HS-5 (cell line): ENCODE measurements at places on chromosomes 7 and 10.

DNA sequence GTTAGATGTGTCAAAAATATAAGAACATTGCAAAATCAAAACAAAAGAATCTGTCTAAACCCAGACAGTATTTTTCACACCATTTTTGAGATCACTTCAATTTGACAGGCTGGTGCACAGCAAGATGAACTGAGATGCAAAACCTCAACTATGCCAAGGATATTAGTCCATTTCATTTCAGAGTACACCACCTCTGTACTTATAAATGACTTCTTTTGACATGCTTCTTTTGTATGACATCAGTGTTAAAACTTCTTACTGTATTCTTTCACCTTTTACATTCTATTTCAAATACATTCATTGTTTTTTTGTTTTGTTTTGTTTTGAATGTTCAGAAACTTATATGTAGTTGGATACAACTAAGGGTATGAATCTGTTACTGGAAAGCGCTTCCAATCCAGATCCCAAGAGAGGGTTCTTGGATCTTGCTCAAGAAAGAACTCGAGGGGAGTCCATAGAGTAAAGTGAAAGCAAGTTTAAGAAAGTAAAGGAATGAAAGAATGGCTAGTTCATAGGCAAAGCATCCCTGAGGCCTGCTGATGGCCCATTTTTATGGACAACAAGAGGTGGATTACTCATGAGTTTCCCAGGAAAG, 23.5 kb upstream of the GPR141 start:
- no peak for DNase-seq

DNA sequence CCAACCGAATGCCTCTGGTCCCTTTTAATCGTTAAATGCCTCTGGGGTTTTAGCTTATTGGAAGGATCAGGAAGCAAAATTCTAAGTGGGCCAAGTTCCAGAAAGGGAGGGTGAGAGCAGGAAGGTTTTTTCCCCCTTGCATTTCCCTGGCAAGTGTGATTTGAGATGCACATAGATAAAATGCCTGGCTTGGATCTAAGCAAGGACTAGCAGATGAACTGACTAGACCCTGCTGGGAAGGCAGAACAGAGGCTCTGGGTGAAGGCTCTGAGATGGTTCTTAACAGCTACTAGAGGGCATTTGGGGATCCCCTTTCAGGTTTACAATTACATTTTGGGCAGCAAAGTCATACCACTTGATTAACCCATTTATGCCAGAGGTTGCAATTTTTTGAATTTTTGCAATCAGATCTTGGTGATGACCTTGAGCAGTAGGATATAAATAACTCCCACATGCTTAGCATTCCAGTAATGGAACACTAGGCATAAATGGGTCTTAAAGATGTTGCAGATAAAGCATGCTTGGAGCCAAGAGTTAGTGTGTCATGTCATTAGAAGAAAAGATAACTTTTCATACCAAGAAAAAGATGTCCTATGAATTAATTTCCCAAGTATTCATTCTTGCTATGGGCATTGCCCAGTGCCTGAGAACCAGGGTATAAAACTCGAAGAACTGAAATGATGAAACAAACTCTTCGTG, 205.9 kb downstream of the SEC23IP start:
- DNase-seq = no peak

GRCh38 chr7:135186261-135186540, 15.7 kb upstream of the CYREN start:
- DNase-seq = no peak

GRCh38 chr10:129310881-129311280, 156.2 kb upstream of the MGMT start:
- DNase-seq = no peak

GRCh38 chr7:133887459-133887858, 239.7 kb upstream of the LRGUK start:
- DNase-seq = no peak

- no peak for DNase-seq
Observed at GRCh38 chr10:79445977-79446757, 743 bp upstream of the ZCCHC24 start.

- no peak for DNase-seq
Observed at GRCh38 chr7:128783143-128783861, 7.7 kb upstream of the OPN1SW start.

DNA sequence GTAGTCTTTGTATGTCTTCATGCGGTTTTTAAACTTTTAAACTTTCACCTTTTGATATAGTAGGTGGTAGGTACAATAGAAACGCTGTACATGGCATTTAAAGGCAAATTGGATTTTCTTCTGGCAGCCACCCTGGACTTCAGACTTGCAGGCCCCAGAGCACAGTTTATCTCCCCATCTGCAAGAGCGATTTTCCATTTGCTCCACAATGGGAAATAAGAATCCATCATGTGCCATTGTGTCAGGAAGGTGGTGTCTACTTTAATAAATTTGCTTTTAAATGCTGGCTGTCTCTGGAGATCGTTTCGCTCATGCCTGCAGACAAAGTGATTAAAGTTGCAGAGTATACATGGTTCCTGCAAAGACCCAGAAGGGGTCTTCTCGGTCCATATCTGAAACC, 38.9 kb downstream of the UNC5B start:
- no peak for DNase-seq

GRCh38 chr10:24210501-24210900, 1.6 kb downstream of the KIAA1217 start:
- no peak for DNase-seq

- DNase-seq = no peak
Observed at GRCh38 chr7:43757073-43757720, 1.3 kb upstream of the BLVRA start.

DNA sequence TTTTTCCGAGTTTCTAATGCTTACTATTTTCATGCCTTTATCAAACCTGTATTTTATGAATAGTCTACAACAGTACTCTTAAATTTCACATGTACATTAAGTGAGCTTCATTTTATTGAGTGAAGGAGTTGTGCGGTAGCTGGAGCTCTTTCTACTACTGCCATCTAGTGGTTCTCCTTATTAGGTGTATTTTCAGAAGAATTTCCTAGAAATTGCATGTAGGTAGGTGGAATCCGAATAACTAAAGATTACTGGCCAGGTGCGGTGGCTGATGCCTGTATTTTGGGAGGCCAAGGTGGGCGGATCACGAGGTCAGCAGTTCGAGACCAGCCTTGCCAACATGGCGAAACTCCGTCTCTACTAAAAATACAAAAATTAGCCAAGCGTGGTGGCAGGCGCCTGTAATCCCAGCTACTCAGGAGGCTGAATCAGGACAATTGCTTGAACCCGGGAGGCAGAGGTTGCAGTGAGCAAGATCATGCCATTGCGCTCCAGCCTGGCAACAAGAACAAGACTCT, 38.3 kb downstream of the LRRC72 start:
- DNase-seq = peak; percentile 30

DNA sequence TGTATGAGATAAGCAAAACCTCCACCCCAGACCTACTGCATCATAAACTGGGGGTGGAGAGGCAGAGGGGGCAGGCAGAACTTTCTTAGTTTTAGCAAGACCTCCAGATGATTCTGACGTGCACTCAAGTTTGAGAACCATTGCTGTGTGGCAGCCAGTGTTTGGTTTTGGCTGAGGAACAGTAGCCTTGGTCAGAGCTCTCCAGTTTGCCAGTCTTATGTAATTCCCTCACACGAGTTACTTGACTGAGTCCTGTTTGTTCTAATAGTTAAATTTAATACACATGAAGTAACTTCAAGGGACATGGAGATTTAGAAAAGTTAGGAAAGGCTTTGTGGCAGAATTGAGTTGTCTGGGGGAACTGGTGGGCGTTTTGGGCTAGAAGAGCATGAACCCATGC, 38.5 kb downstream of the GARS1 start:
- DNase-seq = no peak

DNA sequence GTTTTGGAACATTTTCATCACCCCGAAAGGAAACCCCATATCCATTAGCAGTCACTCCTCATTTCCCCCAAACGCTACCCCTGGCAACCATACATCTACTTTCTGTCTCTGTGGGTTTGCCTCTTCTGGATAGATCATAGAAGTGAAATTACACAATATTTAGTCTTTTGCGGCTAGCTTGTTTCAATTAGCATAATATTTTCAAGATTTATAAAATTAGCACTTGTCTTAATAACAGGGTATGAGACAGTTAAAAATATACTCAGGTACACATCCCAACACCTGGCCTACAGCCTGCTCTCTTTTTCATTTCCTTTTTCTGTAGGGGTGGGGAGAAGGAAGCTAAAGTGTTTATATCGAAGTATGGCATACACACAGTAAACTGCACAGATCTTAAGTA, 81.4 kb upstream of the LRGUK start:
- DNase-seq = no peak

GRCh38 chr7:135620447-135620846, 41.9 kb upstream of the STMP1 start:
- DNase-seq = no peak

DNA sequence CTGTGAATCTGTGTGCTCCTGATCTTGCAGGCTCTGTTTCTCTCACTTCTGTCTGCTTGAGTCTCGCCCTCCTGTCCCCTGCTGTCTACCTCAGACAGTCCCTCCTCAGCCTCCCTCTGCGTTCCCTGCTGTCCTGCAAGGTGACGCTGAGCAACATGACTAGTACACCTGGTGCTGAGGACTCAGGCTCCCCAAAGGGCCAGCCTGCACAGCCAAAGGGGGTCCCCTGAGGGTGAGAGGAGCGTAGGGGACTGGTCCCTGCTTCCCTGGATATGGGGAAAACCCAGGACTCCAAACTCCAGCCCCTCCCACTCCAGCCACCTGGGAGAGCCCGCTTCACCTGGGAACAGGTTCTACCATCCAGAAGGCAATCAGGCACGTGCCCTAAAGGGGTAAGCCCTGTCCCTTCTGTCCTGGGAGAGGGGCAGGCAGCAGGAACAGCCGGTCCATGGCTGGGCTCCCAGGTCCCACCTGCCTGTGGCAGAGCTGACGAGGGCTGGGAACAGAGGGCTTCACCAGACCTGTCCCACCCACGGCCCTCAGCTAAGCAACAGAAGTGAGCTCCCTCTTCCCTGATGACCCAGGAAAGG, 156.5 kb downstream of the UBE2H start:
- DNase-seq = no peak

DNA sequence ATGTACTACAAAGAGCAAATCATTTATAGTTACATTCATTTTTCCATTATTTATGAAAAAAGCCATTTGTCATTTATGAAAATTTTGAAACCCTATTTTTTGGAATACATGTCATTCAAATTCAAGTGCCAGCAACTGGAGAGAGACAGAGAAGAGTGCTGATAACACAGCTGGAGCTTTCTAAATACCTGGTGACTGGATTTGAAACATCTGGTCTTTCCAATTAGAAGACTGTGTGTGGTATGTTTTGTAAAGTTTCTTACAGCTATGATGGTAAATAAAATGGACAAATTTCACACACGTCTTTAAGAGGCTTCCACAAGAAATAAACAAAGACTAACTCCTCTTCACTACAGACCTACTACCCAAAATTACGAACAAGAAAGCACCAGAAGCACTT, 56.8 kb downstream of the CHCHD3 start:
- no peak for DNase-seq

GRCh38 chr10:32386623-32387260, 39.8 kb upstream of the EPC1 start:
- DNase-seq = no peak

GRCh38 chr10:30645340-30645827, 15.8 kb upstream of the LYZL2 start:
- DNase-seq = no peak

DNA sequence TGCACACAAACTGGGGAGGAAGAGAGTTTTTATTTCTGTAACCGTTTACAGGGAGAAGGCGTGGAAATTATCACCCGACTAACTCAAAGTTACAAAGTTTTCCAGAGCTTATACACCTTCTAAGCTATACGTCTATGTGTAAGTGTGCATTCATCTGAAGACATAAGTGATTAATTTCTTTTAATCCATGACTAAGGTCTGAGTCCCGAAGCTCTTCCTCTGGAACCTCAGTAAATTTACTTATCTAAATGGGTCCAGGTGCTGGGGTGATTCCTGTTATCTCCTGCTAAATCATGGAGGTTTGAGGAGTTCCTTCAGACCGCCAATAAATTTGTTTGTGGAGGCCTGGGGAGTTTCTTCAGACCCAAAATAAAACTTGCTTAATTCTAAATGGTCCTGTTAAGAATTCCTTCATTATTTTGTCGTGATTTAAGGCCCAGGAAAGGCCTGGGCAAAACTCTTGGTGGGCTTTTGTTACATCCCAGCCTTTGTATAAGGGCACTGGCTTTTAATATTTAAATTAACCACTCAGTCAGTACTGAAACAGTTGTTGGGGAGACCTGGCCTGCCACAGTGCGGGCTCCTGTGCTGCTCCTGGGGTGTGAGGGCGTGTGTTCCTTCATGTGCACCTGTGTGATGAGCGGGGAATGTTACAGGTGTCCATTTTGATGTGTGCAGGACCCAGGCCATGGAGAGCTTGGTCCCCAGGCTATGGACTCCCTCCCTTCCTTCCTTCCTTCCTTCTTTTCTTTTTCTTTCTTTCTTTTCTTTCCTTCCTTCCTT, 5.8 kb upstream of the METTL27 start:
- DNase-seq = no peak

- no peak for DNase-seq
Observed at GRCh38 chr7:24591152-24591551, 17.9 kb downstream of the PALS2 start.

DNA sequence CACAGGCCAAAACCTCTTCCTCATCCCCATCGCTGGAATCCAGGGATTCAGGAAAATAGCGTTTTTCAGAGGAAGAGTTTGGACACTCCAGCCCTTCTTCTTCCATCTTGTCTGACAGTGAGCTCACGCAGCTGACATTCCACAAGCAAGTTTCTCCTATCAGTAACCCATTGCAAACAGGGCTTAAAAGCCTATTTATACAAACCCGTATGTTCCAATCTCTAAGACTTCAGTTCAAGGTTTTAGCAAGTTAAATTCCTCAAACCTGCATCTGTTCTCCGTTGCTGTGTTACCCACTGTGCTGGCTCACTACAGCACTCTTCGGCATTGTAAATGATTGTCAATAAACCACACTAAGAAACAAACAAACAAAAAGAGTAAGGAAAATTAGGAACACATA, 373 bp downstream of the DHX32 start:
- DNase-seq = no peak

- DNase-seq = peak; percentile 37
Observed at GRCh38 chr10:97024168-97025073, 161.3 kb downstream of the SLIT1 start.

DNA sequence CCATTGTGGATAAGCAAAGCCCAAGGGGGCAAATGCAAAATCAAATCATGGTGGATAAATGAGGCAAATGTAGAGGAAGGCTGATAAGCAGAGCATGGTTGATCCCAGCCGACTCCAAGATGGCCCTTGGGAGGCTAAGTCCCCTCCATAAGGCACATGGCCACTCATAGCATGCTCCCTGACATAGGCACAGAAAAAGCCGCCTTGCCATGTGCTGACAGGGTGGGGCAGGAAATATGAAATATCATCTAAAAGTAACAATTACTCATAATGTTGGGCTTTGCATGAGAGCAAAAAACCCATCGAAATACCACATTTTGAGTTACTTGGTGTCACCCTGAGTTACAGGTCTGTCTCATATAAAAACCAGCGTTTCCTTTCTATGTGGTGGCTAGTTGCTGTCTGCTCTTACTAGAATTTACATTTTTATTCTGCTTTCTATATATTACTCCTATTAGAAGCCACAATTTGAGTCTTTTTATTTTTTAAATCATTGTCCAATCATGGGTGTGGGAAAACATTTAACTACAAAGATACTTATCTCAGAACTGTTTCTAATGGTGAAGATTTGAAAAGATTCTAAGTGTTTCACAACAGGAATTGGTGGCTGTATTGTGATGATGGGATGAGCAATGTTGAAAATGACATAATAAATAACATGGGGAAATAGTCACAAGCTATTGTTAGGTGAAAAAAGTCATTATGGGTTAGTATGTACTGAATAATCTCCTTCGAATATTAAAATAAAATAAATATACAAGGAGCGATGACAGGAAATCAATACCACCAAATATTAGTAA, 102.7 kb downstream of the CUBN start:
- DNase-seq = peak; percentile 61
